ENCODE measurements at places on chromosomes 7 and 10. TPM values are rescaled to one million over a fixed set of nuclear protein-coding genes. Genes with fewer than 3 reads are reported as not detected.

DNA sequence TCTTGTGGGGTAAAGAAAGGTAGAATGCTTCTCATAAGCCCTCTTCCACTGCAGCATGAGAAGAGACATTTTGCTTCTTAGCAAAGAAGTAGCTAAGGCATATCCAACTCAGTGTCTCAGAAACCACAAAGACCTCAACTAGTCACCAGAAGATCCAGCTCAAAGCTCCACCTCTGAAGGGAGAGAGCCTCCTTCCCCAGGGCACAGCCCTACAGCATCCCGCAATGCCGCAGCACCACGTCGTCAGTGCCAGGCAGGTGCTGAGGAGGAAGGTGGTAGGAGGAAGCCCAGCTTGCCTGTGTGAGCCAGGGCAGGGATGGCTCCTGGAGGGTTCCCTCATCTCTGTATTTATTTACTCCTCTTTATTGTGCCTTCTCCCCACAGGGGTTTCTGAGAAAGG lies 385.6 kb upstream of the NPVF start:
- no peak for DNase-seq

DNA sequence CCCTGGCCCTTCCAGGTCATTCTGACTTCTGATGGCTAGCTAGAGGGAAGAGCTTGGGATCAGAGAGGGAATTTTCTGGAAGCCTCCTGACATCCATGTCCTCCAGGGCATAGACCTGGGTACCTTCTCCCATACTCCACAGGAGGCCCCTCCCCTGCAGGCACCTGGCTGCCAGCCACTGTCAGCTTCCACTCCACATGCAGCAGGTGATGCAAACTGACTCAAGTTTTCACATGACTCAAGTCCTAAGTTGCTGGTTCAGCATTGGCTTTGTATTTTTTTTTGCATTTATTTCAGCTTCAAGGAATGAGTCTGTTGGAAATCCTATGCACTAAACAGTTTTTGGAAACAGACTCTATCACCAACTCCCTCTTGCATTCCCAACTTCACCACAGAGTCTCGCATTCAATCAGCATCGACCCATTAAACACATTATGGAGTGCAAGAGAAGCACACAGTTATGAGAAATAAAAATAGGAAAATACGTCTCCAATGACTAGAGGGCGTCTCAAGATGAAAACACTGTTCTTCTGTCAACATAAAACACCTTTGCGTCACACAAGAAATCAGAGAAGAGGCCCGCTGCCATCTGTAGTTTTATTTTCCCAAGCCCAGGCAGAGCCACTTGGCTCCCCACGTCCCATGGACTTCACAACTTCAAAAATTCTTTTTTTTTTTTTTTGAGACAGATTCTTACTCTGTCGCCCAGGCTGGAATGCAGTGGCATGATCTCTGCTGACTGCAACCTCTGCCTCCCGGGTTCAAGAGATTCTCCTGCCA lies 362.6 kb upstream of the MGMT start:
- DNase-seq: no peak

DNA sequence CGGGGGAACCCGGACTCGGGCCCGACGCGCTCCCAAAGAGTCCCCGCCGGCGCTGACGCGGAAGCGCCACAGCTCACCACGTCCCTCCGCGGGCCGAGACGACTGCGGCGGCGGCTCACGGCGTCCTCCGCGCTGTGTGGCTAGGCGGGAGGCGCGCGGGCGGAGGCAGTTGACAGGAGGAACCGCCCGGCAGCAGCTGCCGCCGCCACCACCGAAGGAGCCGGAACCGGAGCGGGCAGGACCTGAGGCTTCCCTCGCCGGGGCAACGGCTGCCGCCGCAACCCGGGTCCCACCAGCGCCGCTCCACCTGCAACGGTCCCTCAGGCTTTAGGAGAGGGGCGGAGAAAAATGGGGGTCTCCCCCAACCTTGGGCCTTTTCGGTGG lies 334 bp downstream of the ZNF800 start:
- DNase-seq: peak; percentile 68

- DNase-seq: no peak
Measured at GRCh38 chr7:158313931-158314330, 273.7 kb downstream of the PTPRN2 start.

- no peak for DNase-seq
Measured at GRCh38 chr7:105590793-105591192, 9.5 kb upstream of the EFCAB10 start.

DNA sequence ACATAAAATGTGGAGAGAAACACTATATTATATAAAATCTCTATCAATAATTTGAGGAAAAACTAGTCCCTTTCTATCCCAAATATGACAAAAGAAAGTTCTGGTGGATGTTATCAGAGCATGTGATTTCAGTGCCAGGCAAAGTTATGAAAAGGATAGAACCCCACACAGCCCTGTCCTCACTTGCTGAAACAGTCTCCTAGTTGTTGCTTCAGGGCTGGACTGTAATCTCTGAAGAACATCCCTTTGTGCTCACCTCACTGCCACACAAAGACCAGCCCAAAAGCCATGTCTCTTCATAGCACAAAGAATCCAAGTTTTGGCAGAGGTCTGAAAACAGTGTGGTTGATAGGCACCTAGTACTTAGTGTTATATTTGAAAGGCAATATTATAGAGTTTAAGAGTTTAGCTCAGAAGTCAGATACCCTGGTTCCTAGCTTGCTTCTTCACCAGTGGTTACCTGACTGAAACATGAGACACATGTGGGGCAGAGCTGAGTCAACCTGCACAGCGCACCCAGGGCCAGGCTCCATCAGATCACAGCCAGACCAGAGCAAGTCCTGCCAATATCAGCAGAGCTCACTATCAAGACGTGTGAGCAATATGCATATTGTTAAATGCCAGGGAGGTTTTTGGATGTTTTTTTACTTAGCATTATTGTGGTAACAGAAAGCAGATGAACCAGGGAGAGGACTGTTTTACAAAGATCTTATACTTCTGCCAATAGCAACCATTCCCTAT lies 25.0 kb downstream of the CYP3A7 start:
- DNase-seq: no peak

DNA sequence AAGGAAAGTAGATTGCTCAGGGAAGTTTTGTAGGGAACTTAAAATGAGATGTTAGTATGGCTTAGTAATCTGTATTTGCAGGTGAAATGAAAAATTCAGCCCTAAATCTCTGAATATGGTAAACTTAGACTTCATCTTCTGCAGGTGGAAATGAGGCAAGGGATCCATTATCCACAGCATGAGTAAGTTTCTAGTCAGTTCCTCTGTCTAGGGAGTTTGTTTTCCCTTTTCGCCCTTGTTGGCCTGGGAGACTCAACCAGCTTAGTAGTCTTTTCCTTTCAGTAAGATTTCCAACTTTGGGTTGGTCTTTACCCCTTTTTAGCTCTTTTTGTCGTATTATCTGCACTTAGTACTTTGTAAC lies 65.6 kb downstream of the ZEB1 start:
- DNase-seq: no peak

DNA sequence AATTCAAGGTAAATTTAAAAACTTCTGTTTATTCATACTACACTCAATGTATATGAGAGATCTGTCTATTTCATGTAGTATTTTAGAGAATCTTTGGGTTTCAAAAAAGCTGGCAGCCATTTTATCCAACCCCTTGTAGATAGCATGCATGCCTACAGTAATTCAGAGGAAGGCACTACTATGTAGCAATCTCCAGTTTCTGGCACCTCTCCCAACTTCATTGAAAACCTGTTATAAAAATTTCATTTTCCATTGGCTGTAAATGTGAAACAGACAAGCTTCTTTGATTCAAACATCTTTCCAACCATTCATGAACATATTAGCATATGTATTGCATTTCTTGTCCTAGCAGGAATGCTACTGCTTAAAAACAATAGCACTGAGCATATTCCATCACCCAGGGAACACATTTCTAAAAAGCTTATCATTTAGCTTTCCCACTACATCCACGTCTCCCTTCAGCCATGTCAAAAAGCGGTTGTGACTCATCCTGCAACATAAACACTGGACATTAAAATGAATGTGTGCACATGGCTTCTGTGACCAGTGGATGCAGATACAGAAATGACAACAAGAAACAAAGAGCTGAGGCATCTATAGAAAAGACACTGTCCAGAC lies 330.4 kb upstream of the AOAH start:
- DNase-seq: no peak

Gene TRIM74
- total RNA-seq: 5.9 TPM

Data from hematopoietic multipotent progenitor cell (in vitro differentiated cells).